NCI-H82 (cell line): ENCODE measurements at places on chromosomes 1 and 21.

DNA sequence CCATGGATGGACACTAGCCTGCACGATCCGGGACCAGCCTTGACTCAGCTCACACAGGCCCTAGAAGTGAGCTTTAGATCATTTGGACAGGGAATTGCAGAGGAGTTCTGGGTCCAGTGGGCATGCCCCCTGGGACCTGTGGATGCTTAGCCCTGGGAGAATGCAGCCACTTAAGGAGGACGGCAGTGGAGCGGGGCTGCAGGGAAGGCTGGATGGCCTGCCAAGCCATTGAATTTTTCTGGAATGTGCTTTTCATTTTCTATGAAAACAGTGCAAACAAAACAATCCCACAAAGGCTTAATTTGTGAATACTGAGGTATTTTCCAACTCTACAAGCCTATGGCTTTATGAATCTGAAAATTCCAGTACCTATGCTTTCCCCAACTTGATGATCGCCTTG lies 80.4 kb upstream of the GCLM start:
- DNase-seq, result no peak

- DNase-seq, result peak; percentile 21
Measured at GRCh38 chr1:29524285-29525065, 288.2 kb downstream of the PTPRU start.

DNA sequence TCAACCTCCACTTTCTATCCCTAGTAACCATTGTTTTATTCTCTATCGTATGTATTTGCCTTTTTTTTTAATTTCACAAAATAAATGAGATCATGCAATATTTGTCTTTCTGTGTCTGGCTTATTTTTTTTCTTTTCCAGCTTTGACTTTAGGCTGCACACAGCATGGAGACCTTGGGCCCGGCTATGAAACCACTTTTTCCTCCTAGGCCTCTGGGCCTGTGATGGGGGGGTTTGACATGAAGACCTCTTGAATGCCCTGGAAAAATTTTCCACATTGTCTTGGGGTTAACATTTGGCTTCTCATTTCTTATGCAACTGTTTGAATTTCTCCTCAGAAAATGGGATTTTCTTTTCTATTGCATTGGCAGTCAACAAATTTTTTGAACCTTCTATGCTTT lies 100.2 kb upstream of the BTG3 start:
- DNase-seq, result no peak

DNA sequence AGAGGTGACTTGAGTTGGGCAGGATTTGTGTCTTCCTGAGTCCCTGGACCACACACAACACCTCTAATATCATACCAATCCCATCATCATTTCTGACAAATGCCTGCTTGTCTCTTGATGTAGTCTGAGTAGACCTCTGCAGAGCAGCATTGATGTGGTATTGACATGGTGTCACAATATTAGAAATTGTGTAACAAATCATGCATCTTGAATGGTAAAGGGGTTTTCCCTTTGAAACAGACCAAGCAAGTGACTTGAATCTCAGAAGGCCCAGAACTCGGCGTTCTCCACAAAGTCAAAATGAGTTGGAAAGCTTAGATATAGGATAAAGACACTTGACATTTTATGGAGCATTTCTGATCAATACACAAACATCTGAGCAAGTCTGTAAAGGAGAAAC lies 72.7 kb upstream of the KIRREL1 start:
- no peak for DNase-seq

GRCh38 chr1:186689907-186690306 lies 9.7 kb upstream of the PTGS2 start:
- no peak for DNase-seq

DNA sequence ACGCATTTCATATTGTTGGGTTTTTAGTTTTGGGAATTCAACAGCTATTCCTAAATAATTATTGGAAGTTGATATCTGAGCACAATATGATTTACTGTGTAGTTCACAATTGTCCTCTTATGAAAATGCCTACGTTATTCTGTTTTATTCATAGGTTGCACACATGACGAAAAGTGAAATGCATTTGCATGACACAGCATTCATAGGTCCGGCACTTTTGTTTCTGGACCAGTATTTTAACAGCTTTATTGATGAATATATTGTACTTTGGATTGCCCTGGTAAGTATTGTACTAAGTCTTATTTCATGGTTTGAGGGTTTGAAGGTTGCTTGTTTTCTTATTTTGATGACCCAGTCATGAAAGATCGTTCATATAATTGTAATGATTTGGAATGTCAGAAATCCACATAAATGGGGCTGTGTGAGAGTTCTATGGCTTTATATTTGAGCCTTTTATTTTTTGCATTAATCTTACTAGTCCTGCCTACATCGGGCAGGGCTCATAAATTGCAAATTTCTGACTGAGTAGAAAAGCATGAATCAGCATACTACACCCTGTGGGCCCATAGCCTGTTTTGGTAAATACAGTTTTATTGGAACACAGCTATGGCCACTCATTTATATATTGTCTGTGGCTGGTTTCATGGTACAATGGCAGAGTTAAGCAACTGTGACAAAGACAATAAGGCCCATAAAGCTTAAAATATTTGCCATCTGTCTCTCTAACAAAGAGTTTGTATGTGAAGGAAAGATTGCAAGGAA lies 17.0 kb downstream of the DENND2D start:
- DNase-seq, result no peak
